ENCODE measurements at places on chromosomes 1 and 21.

GRCh38 chr1:245871915-245872314 is 635.2 kb downstream of the SMYD3 start:
- DNase-seq, result no peak

DNA sequence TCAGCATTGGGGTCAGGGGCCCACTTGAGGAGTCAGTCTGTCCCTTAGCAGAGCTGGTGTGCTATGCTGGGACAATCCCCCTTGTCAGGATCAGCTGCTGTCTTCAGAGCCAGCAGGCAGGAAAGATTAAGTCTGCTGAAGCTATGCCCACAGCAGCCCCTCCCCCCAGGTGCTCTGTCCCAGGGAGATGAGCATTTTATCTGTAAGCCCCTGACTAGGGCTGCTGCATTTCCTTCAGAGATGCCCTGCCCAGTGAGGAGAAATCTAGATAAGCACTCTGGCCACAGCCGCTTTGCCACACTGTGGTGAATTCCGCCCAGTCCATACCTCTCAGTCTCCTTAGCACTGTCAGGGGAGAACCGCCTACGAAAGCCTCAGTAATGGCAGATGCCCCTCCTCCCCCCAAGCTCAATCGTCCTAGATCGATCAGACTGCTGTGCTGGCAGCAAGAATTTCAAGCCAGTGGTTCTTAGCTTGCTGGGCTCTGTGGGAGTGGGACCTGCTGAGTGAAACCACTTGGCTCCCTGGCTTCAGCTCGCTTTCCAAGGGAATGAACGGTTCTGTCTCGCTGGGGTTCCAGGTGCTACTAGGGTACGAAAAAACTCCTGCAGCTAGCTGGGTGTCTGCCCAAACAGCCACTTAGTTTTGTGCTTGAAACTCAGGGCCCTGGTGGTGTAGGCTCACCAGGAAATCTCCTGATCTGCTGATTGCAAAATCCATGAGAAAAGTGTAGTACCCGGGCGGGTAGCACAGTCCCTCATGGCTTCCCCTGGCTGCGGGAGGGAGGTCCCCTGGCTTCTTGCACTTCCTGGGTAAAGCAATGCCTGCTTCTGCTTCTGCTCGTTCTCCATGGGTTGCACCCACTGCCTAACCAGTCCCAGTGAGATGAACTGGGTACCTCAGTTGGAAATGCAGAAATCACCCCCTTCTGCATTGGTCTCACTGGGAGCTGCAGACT is 25.1 kb upstream of the TP53BP2 start:
- DNase-seq, result no peak

- DNase-seq, result no peak
Observed at GRCh38 chr1:152182431-152182830, 23.4 kb upstream of the RPTN start.

DNA sequence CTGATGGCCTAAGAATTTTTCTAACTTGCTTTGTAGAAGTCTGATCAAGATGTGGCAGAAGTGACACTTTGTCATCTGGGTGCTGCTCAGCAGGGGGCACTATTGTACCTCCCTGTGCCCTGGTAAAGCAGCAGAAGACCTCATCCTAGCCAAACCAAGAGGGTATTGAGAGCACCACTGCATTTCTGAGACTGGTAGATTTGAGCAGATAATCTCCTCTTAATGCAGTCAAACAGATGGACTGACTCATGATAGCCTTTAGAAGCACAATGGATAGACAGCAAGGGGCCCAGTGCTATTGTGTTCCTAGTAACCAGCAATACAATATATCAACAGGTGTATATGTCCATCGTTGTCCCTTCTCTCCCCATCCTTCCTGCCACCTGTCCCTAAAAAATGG is 5.7 kb downstream of the TPM3 start:
- no peak for DNase-seq

- no peak for DNase-seq
Observed at GRCh38 chr1:53292690-53293089, 35.2 kb downstream of the LRP8 start.
